Muscle of leg (tissue), 16 donors: ENCODE measurements at places on chromosomes 3 and 15. TPM values are rescaled to one million over a fixed set of nuclear protein-coding genes. Genes with fewer than 3 reads are reported as not detected.
A peak's percentile ranks its signal among the peaks of the same experiment; 100 is the strongest.

DNA sequence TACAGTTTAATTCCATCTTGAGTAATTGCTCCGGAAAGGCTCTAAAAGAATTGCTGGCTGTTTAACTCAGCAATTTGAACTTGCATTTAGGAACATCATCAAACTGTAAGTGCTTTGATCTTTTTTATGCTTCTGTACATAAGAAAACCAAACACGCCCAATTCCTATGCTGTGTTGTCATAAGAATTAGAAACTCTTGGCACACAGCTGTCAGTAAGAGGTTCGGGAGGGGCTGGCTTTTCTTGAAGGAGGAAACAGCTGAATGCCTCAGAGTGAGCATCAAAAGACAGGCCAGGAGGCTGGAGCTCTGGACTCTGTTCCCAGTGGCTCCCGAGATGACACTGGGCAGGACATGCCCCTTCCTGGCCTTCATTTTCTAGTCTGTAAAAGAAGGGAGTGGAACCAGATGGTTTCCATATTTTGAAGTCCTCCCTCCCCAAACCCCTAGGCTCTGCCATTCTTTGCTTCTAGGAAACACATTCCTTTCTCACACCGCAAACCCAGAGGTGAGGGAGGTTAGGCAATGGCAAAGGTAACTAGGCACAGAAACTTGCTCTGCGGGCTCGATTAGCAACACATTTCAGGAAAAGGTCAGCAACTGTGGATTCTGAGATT is 73.7 kb upstream of the DLG1 start:
- DNase-seq: peak; percentile 87

GRCh38 chr3:117304681-117305080 is 595.1 kb downstream of the TUSC7 start:
- no peak for DNase-seq

Gene CAV3
- total RNA-seq: 282 TPM

GRCh38 chr3:130480736-130481135 is 36.2 kb upstream of the COL6A6 start:
- DNase-seq: peak; percentile 93

GRCh38 chr3:33426068-33426467 is 14.1 kb downstream of the UBP1 start:
- DNase-seq: no peak

DNA sequence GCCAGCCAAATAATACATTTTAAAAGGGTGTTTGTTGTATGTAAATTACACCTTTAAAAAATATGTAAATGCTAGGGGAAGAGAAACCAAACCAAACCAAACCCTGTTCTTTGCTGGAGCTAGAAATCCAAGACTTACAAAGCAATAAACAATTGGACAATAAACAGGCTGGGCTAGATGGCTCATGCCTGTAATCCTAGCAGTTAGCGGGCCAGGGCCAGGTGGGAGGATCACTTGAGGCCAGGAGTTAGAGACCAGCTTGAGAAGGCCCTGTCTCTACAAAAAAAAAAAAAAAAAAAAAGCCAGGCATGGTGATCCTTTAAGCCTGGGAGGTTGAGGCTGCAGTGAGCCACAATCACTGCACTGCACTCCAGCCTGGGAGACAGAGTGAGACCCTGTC is 12.5 kb downstream of the STOML1 start:
- DNase-seq: no peak

DNA sequence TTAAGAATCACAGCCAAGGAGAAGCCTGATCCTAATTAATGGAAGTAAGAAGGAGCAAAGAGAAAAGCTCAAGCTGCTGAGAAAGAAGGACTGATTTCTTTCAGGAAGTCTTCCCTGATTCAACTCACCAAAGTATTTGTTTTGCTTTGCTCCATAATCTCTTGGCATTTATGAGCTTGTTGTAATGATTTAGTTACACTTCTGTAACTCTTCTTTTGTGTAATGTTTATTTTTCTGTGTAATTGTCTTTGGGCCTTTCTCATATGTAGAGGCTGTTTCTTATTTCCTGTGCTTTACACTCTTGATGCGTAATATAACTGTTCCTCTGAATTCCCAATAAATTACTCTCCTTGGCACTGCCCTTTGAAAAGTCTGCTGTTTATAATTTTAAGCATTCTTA is 80.0 kb downstream of the COL6A5 start:
- no peak for DNase-seq

- DNase-seq: peak; percentile 41
These were observed 75.4 kb downstream of the UMPS start for GRCh38 chr3:124805671-124806070.

GRCh38 chr3:118445036-118445435 is 589.6 kb downstream of the IGSF11 start:
- no peak for DNase-seq

DNA sequence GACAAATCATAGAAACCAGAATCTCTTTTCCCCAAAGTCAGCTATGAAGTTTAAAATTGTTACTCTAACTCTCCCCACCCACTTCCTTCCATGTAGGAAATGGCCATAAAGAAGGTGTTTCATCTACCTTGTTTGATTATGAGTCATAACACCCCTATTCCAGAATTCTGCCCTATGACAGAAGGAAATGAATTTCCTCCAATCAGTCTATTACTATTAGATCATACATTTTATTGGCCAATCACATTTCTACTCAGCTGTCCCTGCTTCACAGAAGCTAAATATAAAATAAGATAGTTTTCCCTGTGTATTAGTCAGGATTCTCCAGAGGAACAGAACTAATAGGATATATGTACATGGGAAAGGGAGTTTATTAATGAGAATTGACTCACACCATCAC is 102.1 kb downstream of the TGFBR2 start:
- DNase-seq: no peak

GRCh38 chr3:26515351-26515750 is 107.2 kb upstream of the LRRC3B start:
- DNase-seq: no peak

Gene KLF15
- 1.6 TPM for total RNA-seq

GRCh38 chr3:161203485-161204098 is 17.5 kb upstream of the NMD3 start:
- no peak for DNase-seq

- peak; percentile 91 for DNase-seq
These were observed 2.7 kb downstream of the CERS3 start for GRCh38 chr15:100526027-100526481.

GRCh38 chr3:114855839-114856238 is 291.2 kb downstream of the ZBTB20 start:
- DNase-seq: no peak

Gene SOX14
- total RNA-seq: not detected

Gene ZIC1
- total RNA-seq: 11.8 TPM

DNA sequence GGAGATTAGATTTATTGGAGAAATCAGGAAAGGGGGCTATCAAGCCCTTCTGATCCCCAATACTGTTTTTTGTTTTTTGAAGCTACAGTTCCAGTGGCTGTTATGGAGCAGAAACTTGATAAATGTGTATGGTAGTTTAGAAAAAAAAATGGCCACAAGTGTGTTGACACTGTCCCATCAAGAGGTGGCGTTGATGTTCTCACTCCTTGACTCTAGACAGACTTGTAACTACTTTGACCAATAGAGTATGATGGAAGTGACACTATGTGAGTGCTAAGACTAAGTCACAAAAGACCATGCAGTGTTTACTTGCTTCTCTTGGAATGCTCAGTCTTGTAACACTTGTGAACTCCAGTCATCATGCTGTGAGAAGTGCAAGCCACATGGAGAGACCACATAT is 356.7 kb downstream of the PDCD6IP start:
- DNase-seq: no peak

DNA sequence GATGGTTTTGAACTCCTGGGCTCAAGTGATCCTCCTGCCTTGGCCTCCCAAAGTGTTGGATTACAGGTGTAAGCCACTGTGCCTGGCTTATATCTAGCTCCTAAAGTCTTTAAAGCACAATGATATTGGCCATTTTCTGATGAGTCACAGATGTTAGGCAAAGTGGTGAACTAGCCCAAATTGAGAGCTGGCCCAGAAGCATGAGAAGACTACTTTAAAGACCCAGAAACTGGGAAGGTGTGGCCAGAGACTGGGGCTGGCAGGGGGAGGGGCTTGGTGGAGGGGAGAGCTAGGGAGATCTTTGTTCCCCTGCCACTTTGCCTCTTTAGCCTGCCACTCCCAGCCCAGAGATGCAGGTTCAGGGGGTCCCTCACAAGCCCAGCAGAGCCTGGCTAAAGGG is 21.6 kb downstream of the CHRNA3 start:
- no peak for DNase-seq

Gene IL20RB
- 0.84 TPM for total RNA-seq

DNA sequence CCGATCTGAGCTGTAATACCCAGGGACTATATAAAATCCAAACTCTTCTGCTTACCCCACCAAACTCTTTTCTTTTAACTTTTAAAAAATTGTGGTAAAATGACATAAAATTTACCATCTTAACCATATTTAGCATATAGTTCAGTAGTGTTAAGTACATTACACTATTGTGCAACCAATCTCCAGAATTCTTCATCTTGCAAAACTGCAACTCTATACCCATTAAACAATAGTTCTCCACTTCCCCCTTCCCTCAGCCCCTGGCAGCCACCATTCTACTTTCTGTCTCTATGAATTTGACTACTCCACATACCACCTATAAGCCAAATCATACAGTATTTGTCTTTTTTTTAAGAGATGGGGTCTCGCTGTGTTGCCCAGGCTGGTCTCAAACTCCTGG is 38.7 kb downstream of the SENP8 start:
- no peak for DNase-seq

Gene MUC4
- total RNA-seq: 0.18 TPM

GRCh38 chr15:62026487-62027262 is 33.6 kb downstream of the VPS13C start:
- peak; percentile 52 for DNase-seq

Gene MKRN2OS
- total RNA-seq: not detected

- DNase-seq: peak; percentile 55
These were observed 286.7 kb upstream of the TGFBR2 start for GRCh38 chr3:30319713-30320112.

DNA sequence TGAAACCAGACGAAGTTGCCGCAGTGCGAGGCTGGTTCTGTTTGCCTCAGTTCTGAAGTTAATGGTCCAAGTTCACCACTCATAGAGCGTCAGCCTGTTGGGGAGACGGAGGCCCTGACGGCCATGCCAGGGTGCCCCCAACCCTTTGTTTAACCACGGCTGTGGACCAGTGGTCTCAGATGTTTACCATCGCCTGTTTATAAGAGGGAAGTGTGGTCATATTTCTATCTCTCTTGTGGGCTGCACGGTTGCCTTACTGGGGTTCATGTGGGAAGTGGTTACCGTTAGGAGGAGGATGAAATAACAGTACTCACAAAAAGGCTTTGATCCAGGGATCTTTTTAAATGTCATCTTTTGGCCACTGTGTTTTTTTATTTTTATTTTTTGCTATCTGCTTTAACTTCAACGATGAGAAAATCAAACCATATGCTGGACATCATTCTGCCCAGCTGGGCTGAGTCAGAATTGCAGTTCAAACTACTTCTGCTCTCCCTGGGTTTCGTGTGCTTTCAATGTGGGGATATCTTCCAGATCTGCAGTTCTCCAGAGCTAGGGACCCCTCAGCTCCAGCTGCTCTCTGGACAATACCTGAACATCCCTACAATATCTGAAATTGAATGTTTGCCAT is 17.8 kb downstream of the SMAD3 start:
- DNase-seq: no peak

Gene DLL4
- total RNA-seq: 9.7 TPM

DNA sequence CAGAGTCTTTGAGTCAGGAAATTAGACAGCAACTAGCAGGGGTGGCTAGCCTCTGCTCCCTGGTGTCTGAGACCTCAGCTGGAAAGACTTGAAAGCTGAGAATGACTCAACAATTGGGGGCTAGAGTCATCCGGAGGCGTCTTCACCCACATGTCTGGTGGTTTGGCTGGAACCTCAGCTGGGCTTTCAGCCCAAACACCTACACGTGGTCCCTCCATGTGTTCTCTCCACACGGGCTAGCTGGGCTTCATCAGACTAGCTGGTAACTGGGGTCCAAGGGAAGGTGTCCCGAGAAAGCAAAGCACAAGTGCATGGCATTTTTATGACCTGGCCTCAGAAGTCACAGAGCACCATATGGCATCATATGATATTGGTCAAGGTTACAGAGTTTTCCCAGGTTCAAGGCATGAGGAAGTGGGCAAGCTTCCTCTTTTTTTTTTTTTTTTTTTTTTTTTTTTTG is 19.9 kb upstream of the ABHD2 start:
- DNase-seq: no peak

DNA sequence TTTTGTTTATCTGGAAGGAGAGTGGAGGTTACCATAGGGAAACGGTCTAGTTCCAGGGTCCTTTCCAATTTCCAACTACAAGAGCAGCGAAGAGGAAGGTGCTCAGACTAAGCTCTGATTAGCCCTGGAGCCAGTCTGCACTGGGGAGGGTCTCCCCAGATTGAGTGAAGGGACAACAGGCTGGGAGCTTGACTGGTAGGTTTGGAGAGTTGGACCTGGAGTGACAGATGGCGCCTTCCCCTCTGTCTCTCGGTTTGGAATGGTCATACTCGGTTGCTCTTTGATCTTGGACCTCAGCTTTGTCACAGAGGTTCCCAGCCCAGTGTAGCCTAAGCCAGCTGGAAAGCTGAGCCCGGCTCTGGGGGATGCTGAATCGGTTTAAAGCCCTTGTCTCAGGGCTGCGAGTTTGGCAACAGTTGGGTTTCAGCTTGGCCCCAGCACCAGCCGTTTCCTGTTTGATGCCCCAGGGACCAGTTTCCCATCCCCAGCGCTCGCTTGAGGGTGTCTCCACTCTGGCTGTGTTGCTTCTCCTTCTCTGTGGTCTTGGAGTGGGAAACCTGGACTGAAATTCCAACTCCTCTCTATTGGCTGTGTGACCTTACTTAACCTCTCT is 53.1 kb upstream of the ULK4 start:
- DNase-seq: peak; percentile 86

Gene SPINK8
- total RNA-seq: not detected

GRCh38 chr3:165837801-165838200 is 578 bp upstream of the BCHE start:
- DNase-seq: no peak

DNA sequence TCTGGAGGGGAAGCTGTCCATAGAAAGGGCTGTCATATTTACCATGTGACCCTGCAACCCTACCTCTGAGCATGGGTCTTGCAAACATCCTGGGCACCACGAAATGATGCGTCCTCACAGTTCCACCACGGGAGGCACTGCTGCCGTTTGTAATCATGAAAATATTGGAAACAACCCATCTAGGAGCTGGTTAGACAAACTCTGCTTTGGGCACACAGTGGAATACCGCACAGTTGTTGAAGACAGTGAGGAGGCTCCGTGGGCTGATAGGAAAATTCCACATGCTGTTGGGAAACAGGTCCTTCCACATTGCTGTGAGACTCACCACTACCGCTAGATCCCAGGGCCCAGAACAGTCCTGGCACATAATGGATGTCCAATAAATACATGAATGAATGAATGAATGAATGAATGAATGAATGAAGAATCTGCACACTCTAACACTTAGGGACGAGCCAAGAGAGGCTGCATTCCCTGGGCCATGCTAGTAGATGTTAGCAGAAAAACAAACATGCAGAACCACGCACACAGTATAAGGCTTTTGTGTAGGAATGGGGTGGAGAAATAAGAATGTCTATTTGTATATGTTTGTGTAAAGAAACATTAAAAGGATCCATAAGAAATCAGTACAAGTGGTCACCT is 40.6 kb downstream of the TPRA1 start:
- no peak for DNase-seq
